ENCODE measurements at places on chromosomes 6 and 20.

DNA sequence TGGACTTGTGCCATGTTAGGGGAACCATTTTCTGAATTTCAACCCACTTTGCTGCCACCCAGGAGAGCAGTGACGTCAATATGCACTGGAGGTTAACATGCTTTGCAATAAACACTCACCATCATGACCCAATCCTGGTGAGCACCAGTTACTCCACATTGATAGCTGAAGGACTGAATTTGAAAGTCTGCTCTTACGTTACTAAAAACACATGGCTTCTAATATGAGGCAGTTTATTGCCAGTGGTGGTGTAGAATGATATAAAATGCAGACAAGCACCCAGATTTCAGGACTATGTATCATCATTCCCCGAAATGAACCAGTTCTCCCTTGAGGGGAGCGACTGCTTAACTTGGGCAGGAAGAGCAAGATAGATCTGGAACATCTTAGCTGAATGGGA lies 23.8 kb downstream of the RFPL4B start:
- DNase-seq, result no peak

GRCh38 chr6:44558832-44559251 lies 171.3 kb downstream of the CDC5L start:
- DNase-seq, result no peak

DNA sequence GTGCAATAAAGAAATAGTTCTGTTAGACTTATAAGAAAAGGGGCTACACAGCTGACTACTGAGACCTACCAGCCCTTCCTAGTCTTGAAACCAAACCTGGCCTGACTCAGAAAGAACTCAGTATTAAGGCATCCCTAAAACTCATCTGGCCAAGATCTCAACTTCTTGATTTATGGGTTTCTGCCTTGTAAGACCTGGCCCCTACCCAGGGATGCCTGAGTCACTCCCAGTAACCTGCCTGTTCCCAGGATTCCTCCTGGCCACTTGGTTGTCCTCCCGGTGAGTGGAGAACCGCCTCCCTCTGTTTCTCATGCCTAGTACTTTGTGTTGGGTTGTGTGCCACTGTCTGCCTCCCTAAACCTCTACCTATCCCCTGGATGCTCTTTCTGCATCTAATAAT lies 189.4 kb upstream of the PREP start:
- DNase-seq, result no peak

DNA sequence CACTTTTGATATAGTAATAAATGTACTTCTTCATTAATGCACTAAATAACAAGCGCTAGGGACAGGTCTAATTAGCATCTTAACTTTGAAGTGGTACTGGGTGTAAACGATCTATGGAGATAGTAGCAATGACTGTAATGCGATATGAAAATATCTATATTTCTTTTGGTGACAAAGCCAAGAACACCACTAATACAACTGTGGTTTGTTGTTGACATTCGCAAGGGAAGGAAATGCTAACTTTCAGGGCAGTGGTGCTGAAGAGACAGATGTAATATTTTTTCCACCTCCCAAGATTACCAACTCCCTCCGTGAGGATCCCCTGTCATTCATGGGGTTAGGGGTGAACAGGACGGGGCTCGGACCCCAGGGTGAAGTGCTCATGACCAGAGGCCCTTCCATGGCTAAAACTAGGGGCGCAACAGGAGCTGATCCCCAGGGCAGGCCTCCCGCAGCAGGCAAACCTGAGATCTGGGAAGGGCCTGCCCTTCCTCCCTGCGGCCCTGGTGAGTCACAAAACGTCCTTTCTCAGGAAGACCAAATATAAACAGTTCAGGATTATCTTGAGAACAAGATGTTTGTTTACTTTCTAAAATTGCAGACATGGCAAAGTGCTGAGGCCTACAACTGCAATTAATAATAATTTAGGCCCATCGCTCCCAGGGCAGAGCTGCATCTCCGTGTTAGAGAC lies 65.0 kb upstream of the TOX2 start:
- no peak for DNase-seq

DNA sequence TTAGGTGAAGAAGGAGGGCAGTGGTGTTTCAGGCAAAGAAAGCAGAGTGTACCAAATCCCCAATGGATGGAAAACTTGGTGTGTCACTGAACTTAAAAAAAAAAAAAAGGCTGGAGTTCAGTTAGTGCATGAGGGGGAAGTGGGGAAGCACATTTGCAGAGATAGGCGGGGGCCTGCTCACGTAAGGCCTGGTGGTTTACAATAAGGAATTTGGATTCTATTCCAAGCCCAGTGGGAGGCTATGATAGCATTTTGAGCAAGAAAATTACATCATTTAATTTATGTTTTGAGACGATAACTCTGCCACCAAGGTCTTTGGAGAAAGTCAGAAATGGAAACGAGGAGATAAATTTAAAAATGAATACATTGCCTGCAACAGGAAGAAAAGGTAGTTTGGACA lies 225.5 kb downstream of the EYA4 start:
- DNase-seq, result no peak

DNA sequence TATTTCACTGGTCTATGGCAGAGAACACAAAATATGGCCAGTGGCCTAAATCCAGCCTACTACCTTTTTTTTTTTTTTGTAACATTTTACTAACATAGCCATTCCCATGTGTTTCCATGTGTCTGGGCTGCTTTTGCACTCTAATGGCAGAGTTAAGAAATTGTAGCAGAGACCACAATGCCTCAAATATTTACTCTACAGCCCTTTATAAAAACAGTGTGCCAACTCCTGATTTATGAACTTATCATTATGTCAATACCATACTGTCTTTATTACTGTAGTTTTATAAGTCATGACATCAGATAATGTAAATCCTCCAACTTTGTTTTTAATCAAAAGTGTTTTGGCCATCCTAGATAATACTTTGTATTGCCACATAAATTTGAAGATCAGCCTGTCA lies 27.4 kb upstream of the CAP2 start:
- no peak for DNase-seq

DNA sequence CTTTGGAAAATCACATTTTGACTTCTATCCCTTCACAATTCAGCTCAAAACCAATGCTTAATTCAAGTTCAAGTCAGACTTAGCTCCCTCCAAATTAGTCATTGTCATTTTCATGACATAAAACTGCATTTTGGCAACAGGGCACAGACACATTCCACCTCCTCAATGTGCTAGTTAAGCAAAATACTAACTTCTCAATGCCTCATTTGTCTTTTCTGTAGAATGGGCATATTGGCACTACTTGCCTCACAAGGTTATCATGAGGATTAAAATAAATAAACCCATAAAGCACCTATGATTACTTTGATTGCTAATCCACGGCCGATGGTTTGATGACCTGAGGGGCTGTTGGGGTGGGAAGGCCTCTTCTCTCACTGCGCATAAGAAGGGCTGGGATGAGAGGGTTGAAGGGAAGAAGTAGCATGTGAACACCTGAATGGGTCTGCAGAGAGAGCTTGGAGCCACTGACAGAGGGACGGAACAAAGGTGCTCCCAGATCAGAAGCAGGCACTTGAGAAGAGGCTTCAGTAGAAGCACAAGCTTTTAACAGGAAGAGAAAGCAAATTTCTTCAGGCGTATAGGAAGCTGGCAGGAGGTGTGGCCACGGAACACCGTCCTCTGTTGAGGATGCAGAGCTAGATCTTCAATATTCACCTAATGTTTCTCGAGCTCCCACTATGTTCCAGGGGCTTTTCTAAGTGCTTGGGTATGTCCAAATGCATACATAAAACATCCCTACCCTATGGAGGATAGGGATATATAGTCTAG lies 11.7 kb upstream of the TBC1D7 start:
- no peak for DNase-seq

- no peak for DNase-seq
Measured at GRCh38 chr6:53532942-53533341, 12.0 kb downstream of the GCLC start.

DNA sequence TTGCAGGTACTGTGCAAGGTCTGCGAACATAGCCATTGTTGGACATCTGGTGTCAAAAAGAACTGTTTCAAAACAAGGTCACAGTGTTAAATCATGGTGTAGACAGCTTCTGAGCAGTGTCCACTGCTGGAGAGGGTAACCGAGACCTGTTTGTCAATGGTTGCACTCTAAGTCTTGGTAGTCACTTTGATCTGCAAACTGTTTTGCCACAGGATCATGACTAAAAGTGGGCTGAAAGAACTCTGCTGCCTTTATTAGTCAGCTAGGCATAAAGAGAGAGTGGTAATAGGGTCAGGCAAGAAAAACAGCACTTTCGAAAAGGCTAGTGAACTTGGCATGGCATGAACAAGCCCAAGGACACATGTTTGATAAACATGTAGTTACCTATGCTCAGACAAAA lies 552.3 kb upstream of the CITED2 start:
- DNase-seq, result no peak

- no peak for DNase-seq
Measured at GRCh38 chr6:40936818-40937251, 102.2 kb downstream of the UNC5CL start.

DNA sequence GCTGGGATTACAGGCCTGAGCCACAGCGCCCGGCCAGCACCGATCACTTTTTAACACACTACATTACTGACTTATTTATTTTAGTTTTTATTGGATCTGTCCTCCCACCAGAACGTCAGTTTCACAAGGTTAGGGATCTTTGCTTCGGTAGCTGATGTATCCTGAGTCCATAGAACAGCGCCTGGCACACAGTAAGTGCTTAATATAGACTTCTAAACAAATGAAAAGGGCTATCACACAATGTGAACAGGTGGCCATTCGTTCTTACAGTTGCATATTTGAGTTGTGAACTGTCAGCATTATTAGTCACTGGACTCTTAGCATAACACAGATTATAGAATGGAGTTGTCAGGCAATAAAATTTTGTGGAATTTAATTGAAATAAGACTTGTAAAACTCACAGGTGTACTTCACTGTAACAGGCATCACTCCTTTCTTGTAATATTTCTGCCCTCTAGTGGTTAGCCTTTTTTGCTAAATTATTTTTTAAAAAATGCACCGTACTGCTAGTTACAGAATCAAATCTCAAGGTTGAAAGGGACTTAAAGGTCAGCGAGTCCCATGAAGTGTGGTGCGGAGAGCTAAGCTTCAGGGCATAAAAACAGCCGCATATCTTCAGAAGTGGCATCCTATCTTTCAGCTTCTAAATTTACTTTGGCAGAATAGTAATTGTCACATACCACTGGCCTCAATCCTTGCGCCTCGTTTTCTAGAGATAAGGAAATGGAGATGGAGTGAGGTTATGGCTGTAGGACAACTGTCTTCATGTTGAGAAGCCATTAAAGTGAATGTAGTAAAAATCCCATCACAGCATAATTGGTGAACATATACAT lies 3.4 kb upstream of the TBC1D7 start:
- no peak for DNase-seq

- DNase-seq, result no peak
Measured at GRCh38 chr20:7579888-7580287, 360.4 kb downstream of the HAO1 start.

- DNase-seq, result no peak
Measured at GRCh38 chr20:50296450-50297375, 106.1 kb downstream of the CEBPB start.

GRCh38 chr6:164000276-164000675 lies 585.8 kb downstream of the QKI start:
- no peak for DNase-seq

All from activated CD8-positive, alpha-beta memory T cell treated with anti-CD3 and anti-CD28 coated beads, Interleukin-2, amount 50 U/mL, for 48 hours (primary cell).